ENCODE measurements at places on chromosomes 5 and 9.

- DNase-seq: no peak
Measured at GRCh38 chr9:99180199-99180598, 41.5 kb downstream of the ALG2 start.

DNA sequence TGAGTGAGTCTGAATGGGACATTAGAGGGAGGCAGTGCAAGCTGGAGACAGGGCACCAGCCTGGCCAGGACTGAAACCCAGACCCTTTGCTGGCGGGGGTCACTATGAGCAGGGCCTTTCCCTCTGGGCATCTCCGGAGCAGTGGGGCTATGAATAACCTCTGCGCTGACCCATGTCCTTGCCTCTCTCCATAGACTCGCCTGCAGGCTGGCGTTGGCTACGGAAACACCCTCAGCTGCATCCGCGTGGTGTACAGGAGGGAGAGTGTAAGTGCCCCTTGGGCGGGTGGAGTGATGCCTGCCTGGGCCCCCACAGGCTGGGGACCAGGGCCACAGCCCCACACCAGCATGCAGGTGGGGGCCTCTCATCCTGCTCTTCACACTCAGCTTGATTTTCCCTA is 15.8 kb downstream of the SLC25A48 start:
- DNase-seq: no peak

- no peak for DNase-seq
Measured at GRCh38 chr5:155773680-155774079, 553.3 kb upstream of the SGCD start.

- DNase-seq: no peak
Measured at GRCh38 chr9:117587263-117587662, 116.9 kb upstream of the TLR4 start.

DNA sequence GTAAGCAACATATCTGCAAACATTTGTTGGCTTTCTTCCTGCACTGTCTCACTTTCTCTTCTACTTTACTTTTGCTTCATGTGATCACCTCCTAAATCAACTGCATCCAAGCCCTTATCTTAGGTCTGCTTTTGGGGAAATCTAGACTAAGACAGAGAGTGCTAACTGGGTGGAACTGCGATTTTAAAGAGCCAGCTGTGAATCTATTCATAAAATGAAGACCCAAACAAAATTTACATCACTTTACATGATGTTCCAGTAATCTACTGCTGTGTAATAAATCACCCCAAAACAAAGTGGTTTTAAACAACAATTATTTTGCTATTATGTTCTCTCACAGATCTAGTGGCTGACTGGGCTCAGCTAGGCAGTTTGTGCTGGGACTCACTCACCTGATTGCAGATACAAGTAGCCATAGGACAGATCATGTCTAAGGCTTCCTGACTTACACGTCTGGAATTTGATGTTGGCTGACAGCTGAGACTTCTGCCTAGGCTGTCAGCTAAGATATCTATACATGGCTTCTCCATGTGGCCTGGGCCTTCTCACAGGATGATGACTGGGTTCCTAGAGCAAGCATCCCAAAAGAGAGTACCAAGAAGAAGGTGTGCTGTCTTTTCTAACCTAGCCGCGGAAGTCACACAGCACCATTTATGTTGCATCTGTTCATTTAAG is 145.1 kb upstream of the TBCA start:
- DNase-seq: no peak

GRCh38 chr9:84000186-84000585 is 19.6 kb downstream of the RMI1 start:
- DNase-seq: no peak

DNA sequence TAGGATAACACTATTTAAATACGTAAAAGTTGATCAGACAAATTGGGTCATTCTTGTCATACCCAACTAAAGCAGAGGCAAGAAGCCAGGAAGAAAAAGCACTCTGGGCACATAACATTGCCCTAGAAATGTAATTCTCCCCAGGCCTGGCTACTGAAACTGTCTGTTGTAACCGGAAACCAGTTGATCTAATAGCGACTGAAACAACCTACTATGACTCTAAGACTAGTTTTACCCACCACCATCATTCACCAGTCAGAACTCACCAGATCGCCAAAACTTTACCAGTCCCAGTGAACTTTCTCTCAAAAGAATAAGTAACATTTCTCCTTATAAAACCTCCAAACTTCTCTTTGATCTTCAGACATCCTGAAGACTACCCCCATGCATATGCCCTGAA is 99.3 kb upstream of the WWC1 start:
- no peak for DNase-seq

DNA sequence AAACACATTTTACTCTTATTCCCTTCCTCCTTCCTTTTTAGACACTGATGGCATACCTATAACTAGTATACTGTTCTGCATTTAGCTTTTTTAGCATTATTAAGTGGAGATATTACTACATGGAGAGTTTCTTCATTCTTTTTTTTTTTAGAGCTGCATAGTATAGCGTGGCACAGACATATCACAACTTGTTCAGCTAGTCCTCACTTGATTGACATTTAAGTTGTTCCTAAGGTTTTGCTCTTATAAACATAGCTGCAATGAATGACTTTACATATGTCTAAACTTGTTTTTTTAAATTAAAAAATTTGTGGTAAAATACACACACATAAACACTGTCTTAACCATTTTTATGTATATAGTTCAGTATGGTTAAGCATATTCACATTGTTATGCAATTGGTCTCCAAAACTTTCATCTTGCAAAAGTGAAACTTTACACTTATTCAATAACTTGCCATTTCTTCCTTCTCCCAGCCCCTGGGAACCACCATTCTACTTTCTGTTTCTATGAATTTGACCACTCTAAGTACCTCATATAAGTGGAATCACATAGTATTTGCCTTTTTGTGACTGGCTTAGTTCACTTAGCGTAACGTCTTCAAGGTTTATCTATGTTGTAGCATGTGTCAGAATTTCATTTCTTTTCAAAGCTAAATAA is 48.7 kb downstream of the ANKDD1B start:
- no peak for DNase-seq

GRCh38 chr9:84238652-84239051 is 101.9 kb downstream of the SLC28A3 start:
- no peak for DNase-seq

GRCh38 chr5:159899067-159900049 is 16.9 kb upstream of the ADRA1B start:
- DNase-seq: no peak

DNA sequence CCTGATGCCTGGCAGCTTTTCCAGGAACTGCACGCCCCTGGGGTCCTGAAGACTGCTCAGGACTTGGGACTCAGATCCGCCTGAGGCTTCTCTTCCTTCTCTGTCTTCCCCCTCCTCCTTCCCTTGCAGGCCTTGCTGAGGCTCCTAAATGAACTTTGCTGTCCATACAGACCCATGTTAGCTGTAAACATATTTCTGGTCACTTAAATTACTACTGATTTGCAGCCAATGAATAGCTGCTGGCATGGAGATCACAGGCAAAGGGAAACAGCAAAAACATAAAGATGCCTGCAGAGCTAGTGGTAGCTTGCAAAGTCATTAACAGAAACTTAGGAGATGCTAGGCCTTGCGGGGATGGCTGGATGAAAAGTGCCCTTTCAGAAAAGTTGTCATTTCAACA is 261.9 kb downstream of the GADD45G start:
- no peak for DNase-seq

DNA sequence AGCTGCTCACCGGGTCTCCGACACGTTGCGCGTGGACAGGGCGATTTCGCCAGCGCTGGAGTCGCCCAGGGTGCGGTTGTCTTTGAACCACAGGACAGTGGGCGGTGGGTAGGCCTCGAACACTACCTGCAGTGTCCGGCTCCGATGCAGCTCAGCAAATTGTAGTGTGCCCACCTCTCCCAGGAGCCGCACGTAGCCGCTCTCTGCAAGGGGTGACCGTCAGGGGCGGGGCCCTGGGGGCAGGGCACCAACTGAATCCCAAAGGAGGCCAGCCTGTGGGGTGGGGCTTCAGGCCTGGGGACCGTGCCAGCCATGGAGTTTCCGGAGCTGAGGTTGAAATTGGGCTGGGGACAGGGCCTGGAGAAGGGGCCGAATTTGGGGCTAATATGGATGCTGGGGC is 22.9 kb downstream of the PDGFRB start:
- DNase-seq: no peak

DNA sequence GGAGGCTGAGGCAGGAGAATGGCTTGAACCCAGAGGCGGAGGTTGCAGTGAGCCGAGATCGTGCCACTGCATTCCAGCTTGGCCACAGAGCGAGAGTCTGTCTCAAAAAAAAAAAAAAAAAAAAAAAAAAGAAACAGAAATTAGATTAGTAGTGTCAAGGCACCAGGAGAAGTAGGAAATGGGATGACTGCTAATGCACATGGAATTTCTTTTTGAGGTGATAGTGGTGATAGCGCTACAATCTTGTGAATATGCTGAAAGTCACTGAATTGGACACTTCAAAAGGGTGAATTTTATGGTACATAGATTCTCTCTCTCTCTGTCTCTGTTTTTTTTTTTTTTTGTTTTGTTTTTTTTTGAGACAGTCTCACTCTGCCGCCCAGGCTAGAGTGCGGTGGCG is 42.1 kb upstream of the SUB1 start:
- no peak for DNase-seq

GRCh38 chr9:128687453-128687852 is 1.6 kb upstream of the SET start:
- no peak for DNase-seq

DNA sequence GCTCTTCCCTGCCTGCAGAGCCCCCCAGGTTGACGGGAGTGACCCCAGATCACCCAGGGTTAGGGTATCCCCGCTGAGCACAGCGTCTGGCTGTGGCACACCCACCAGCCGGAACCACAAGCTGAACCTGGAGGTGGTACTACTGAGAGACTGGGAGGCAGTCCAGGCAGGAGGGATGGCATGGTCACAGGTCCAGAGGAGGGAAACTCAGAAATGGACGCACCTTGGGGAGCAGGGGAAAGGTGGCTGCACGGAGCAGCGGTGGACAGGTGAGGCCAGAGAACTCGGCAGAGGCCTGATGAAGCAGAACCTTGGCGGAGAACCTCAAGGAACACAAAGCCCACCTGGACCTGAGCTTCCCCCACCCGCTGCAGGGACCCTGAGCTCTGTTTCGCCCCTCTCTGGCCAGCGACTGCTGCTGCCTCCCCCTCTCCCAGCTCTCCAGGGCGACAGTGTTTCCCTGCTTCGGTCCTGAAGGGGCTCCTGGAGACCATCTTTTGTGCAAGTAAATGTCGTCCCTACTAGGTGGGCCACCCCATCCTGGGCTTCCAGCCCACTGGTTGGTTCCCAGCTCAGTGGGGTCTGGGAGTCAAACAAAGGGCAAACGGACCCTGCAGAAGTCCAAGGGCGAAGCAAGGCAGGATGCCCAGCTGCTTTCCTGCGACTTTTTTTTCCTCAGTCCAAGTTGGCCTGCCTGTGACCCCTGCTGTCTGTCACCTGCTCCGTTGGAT is 845 bp downstream of the ADGRD2 start:
- DNase-seq: no peak

GRCh38 chr9:85599540-85600105 is 142.1 kb downstream of the AGTPBP1 start:
- DNase-seq: no peak

Measured in left kidney (tissue), 8 donors.